ENCODE measurements at places on chromosomes 16 and 17.
A peak's percentile ranks its signal among the peaks of the same experiment; 100 is the strongest.

GRCh38 chr17:19237389-19238166 is 412 bp downstream of the EPN2 start:
- no peak for DNase-seq

GRCh38 chr17:3685174-3685573 is 10.8 kb downstream of the P2RX5 start:
- DNase-seq: no peak

- DNase-seq: no peak
Measured at GRCh38 chr17:65332779-65333178, 195.6 kb downstream of the RGS9 start.

- no peak for DNase-seq
Measured at GRCh38 chr16:84995663-84996062, 15.7 kb downstream of the ZDHHC7 start.

DNA sequence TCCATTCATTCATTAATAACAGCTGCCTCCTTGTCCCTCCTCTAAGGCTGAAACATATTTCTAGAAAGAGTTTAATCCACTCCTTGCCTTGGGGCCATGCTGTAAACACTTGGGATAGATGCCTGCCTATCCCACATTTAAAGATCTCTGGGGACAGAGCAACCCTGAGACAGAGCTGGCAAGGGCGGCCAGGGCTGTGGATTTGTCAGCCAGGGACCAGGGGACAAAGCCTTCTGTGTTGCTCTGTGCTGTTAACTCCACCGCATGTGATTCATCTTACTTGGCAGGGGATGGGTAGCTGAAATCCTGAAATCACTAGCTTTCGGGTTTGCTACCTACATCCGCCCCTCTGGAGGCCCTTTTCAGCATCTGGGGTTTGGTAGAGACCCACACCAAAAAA is 392.9 kb downstream of the SLC39A11 start:
- no peak for DNase-seq

- no peak for DNase-seq
Measured at GRCh38 chr17:8875957-8876356, 8.5 kb upstream of the PIK3R6 start.

- DNase-seq: no peak
Measured at GRCh38 chr16:16161319-16161718, 62.0 kb downstream of the ABCC6 start.

DNA sequence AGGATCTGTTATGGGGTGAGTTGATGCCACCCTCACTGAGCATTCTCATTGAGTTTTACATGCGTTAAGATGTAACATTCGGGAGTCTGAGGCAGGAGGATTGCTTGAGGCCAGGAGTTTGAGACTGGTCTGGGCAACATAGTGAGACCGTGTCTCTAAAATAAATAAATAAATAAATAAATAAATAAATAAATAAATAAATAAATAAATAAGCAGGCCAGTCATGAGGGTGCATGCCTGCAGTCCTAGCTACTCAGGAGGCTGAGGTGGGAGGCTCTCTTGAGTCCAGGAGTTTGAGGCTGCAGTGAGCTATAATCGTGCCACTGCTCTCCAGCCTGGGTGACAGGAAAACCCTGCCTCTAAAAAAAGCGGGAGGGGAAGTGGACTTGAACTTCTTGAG is 90.3 kb downstream of the SNX29 start:
- DNase-seq: no peak

DNA sequence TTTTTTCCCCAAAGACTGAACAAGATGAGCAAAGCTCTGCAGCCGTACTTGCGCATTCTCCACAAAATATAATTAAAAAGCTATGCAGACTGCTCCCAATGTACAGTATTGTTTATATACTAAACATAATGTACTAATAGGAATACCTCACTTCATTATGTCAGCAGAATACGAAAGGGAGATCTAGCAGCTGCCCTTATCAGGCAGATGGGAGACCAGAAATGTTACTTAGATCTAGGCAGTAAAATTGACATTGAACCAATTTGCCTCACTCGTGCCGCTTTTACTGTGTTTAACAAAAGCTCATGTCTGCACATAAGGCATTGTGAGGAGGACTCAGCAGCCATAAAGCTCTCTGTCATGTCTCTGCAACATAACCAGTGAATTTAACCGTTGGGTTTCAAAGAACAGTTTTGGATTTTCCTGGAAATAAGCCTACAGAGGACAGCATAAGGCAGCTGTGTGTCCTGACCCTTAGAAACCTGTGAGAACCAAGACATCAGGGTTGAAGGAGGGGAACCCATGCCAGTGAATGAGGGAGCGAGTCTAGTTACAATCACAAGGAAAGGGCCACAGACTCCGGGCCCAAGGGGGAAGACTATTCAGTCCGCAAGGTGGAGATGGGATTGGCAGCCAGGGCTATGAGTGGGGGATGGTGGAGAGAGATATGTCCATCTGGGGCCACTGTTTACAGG is 71.4 kb downstream of the GNAO1 start:
- no peak for DNase-seq

GRCh38 chr17:63191610-63192009 is 225.6 kb downstream of the TANC2 start:
- no peak for DNase-seq

GRCh38 chr17:70820276-70820675 is 650.9 kb downstream of the KCNJ2 start:
- DNase-seq: no peak

DNA sequence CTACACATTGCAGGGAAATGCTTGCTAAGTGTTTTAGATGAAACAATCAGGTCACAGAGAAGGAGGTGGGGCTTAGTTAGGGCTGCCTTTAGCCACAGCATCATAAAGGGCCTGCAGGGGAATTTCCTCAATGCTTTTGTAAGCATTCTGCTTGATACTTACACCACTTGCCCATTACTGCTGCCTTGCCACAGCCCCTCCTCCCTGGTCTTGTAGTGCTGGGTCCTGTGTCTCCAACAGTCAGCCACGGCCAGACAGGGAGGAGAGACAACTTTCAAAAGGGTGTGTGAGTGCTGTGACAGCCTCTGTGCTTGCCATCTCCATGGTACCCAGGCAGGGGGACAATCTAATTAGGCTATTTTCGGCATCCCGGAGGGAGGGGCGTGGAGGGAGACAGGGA is 111.2 kb downstream of the SHISA9 start:
- no peak for DNase-seq

DNA sequence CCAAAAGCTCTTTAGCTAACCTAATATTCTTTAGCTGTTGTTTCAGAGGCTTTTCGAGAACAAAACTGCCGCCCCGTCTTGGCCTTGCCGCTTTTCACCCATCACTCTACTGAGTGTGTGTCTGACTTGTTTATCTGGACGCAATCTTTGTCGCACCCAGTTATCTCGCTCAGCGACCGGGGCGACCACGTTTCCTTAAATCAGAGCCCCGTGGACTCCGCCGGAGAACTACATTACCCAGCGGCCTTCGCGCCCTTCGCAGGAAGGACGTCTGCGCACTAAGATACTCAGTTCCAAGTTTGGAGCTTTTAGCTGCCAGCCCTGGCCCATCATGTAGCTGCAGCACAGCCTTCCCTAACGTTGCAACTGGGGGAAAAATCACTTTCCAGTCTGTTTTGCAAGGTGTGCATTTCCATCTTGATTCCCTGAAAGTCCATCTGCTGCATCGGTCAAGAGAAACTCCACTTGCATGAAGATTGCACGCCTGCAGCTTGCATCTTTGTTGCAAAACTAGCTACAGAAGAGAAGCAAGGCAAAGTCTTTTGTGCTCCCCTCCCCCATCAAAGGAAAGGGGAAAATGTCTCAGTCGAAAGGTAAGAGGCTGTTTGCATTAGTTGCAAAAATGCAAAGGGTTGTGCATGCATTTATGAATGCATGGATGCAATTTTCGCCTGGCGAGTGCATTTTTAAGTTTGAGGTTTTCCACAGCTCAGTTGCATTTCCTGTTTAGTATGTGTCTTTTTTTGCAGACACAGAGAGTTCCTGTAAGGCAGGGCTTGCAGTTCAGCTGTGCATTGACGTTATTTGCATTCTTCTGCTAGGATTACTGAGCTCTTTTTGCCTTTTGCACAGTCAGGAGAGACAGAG is at the start of gene MAP2K6:
TSS of gene MAP2K6 (plus strand) at position 290 of the 867 bp plus-strand sequence. CDS start at position 578, 288 bp downstream.
- DNase-seq: peak; percentile 81

DNA sequence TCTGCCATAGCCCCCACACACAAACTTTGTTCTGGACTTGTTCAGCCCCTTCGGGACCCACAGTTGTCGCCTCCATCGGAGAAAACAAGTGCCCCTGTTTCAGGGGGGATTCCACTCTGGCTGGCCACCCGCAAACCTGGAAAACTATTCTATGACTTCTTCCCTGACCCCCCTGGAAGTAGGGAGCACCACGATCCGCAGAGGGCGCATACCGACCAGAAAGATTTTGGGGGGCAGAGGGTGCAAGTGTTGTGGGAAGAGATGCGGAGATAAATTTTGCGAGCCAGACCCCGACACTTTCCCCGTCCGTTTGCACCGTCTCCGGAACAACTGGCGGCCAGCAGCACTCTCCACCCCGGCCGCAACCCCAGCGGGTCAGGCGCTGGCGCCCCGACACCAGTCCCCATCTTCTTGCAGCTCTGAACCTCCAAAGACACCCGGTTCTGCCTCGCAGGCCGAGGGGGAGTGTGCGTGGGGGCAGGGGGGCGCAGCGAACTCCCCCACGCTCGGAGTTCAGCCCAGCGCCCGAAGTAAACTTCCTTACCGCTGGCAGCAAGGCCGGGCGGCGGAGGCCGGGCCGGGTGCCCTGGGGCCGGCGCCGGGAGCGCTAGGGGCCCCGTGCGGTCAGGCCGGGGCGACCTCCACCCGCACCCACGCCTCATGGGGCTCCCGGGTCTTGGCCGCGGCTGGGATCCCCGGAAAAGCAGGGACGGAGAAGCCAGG is 744 bp downstream of the SALL1 start:
- DNase-seq: peak; percentile 57

- DNase-seq: no peak
Measured at GRCh38 chr17:48036693-48037035, 933 bp downstream of the COPZ2 start.

- no peak for DNase-seq
Measured at GRCh38 chr17:18235743-18236256, 10.4 kb downstream of the LLGL1 start.

DNA sequence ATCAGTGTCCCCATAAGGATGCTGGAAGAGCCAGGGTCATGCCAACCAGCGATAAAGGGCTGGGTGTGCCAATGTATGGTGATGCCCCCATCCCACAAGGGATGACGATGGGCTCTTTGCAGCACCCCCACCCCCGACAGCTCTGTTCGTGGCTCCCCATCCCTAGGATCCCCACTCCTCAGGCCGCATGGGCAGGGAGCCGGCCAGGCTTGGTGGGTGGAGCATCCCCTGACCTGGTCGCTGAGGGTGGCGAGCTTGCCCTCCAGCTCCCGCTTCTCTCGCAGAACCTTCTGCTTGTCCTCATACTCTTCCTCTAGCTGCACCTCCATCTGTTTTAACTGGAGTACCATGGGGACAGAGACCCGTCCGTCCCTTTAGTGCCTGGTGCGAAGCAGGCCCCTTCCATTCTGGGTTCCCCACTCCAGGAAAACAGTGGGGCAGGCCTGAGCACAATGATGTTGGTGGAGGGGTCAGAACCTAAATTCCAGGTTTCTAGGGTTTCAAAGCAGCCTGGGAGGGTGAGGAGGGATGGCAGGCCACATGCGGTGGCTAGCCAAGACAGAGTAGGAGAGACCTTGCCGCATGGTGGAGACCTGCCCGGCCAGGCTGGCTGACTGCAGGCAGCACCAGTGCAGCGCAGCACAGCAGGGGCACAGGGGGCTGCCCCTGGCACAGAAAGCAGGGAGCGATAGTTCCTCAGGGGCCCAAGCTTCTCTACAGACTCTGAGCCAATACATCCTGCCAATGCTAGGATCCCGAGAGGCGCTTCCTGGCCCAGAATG is 50.3 kb downstream of the PIPOX start:
- no peak for DNase-seq

- DNase-seq: no peak
Measured at GRCh38 chr16:55658898-55659420, 3.2 kb downstream of the SLC6A2 start.

GRCh38 chr17:2122641-2123302 is 67.9 kb downstream of the HIC1 start:
- no peak for DNase-seq

- DNase-seq: no peak
Measured at GRCh38 chr17:42338427-42338985, 49.7 kb downstream of the STAT3 start.

DNA sequence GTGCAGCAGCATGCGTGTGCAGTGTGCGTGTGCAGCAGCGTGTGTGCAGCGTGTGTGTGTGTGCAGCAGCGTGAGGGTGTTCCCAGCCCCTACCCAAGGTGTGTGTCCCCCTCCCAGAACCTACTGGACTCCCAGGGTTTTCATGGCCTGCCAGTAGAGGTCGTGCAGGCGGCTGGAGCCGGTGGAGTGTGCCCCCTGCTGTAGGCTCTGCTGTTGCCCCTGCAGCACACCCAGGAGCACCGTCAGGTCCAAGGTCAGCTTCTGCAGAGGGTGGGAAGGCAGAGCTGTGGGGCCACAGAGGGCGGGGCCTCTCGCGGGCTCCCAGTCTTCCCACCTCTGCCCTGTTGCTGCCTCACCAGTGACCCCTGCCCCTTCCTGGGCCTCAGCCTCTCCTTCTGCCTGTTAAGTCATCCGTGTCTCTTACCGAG is 14.9 kb downstream of the MYBBP1A start:
- no peak for DNase-seq

- DNase-seq: no peak
Measured at GRCh38 chr17:3986270-3986938, 22.2 kb upstream of the ATP2A3 start.

Measured in C1 segment of cervical spinal cord (tissue), 14 donors.